EH (cell line): ENCODE measurements at places on chromosomes 7 and 10.

DNA sequence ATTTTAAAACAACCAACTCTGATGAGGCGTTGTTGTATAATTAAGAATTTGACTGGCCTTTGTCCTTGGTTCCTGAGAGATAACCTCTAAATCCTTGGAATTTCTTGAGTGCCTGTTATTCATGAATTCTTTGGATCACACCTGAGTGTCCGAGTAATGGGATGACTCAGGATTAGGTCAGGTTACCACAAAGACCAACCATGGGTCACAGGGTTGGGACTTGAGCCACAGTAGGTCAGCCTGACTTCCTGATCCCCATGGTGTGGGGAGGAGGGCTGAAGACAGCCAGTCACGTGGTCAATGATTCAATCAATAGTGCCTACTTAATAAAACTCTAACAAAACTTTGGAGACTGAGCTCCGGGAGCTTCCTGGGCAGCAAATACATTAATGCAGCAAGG, 192.5 kb downstream of the GFRA1 start:
- peak; percentile 12 for DNase-seq

DNA sequence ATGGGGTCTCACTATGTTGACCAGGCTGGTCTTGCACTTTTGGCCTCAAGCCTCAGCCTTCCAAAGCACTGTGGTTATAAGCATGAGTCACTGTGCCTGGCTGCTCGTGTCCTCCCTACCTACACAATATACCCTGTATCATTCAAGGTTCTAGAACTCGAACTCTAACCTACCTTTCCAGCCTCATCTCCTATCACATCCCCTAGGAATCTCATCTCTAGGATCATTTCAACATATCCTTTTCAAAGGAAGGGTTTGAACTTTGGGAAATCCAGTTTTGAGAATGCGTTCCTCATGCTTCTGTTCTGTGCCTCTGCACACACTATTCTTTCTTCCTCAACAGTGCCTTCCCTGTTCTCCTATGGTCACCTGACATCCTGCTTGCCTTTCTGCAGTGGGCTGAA, 87.8 kb upstream of the RHEB start:
- DNase-seq: peak; percentile 49

- DNase-seq: no peak
These were observed 1.9 kb upstream of the ITPRIP start for GRCh38 chr10:104340111-104340526.

DNA sequence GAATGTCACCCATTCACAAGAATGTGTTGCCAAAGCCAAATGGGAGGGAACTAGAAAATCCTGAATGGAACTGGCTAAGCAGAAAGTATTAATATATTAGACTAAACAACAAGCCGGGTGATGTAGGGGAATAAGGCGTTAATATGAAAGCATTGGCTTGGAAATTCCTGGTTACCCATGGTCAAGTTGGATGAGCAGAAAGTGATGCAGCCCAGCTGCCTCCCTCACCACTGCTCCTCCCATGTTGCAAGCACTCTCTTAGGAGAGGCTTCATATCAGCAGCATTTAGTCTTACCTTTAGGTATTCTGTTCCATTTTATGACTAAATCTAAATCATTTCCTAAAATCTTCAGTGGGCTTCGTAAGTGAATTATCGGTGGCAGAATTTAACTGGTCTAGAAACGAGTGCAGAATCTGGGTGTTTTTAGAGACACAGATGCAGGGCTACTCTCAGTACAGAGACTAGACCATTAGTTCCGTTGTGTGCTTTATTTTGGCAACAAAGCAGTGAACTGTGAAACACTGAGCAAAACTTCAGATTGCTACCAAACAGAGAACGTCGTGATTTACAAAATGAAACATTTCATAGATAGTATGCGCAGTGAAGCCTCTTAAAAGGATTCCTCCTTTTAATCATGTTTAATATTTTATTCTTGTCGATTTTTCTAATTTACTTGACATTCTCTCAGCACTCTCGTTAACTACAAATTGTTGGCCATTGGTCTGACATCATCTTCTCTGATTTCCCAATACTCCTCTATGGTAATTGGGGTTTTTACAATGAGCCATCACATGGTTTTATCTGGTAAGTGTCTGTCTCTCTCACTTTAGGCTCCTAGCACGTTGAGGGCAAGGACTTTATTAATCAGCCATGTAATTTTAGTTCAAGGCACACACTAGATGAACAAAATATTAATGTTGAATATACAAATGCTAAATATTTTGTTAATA, 22.0 kb upstream of the HGF start:
- no peak for DNase-seq

- no peak for DNase-seq
These were observed 23.4 kb downstream of the LOXL4 start for GRCh38 chr10:98244586-98244985.

- DNase-seq: no peak
These were observed 147.8 kb upstream of the EEPD1 start for GRCh38 chr7:36005293-36005692.

DNA sequence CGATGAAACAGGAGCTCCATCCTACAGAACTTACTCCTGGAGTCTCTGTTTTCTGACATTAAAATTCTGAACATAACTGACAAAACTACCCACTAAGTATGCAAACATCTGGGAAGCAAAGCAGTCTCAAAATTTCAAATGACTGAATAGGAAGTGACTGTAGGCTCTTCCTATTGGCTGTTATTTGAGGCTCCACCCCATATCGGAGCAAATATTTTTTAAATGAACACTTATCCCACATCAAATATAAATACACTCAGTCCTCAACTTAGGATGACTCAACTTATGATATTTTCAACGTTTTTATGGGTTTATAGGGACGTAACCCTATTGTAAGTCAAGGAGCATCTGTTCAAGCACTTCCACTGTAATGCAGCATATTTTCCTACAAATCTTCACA, 8.8 kb downstream of the HSPA12A start:
- DNase-seq: peak; percentile 86

GRCh38 chr10:74770400-74770799, 56.0 kb upstream of the KAT6B start:
- DNase-seq: no peak

GRCh38 chr7:7706101-7706511, 12.3 kb downstream of the RPA3 start:
- no peak for DNase-seq

DNA sequence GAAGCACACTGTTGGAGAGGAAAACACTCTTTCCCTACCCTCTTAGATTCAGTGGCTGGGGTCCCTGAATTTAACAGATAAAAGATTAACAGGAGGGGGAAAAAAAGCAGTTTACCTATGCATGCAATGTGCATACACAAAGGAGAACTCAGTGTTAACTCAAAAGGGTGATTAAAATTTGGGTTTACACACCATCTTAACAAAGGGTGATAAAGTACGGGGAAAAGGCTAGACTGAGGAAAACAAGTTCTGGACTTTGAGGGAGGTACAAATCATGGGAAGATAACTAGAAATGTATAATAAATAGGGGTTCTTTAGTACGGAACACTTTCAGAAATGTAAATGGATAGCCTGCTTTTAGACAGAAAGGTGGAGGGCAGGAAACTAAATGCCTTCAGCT, 83.1 kb downstream of the SRPK2 start:
- no peak for DNase-seq

- DNase-seq: no peak
These were observed 125.1 kb downstream of the ANKRD7 start for GRCh38 chr7:118349604-118350003.

DNA sequence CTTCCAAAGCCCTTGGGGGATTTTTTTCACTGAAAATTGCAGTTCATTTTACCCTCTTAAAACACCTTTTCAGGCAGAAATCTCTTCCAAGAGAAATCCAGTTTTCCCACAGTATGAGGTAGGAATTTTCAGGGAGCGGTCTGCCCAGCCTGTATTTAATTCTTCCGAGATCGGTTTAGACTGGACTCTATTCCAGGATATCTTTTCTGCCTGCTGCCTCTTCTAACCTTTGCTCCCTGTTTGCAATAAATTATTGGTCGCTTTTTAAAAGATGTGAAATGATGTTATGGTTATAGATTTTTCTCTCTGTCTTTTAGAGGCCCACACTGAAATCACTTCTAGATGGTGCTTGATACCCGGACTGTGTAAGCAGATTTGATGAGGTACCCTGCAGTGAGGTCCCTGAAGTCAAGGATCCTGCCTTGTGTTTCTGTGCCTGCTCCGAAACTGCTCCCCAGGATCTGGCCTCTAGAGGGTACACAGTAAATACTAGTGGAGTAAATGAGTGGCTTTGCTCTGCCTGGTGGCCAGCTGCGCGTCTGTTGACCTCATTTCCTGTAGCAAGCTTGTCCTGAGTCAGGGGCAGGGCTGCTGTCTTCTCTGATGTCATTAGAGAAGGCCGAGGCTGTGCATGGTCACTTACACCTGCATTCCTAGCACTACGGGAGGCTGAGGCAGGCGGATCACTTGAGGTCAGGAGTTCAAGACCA, 191.6 kb downstream of the FANK1 start:
- DNase-seq: peak; percentile 75

DNA sequence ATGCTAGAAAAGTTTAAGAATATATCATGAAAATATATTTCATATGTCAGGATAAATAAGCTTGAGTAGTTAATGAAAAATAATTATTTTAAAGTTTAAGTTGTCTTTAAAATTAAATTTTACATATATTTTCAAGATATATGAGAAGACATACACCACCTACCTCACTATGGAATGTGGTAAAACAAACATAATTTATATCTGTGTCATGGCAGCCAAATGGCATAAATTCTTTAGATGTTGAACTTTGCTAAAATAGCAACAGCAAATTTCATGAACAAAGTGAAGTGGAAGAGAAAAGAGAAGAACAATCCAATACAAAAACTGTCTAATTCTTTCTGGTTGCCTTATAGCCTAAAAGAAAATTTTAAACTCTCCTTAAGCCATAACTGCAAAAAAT, 39.6 kb upstream of the SLC16A12 start:
- DNase-seq: peak; percentile 52

GRCh38 chr7:12727455-12728191, 40.2 kb downstream of the ARL4A start:
- DNase-seq: no peak

DNA sequence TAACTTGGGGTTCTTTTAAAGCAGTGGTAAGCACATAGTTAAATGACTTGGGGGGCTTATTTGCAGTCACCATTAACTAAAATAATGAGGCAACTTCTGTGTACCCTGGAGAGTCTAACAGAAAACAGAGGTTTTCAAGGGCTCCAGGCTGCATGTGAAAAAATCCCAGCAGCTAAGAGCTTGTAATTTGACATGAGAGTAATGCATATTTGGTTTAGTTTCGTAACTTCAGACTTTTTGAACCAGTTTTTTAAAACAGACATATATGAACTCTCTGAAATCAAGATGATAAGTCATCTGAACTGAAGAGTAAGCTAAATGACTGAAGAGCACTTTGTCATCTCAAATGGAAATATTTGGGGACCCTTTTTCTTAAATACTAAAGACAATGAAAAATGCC, 40.2 kb upstream of the IFRD1 start:
- no peak for DNase-seq

DNA sequence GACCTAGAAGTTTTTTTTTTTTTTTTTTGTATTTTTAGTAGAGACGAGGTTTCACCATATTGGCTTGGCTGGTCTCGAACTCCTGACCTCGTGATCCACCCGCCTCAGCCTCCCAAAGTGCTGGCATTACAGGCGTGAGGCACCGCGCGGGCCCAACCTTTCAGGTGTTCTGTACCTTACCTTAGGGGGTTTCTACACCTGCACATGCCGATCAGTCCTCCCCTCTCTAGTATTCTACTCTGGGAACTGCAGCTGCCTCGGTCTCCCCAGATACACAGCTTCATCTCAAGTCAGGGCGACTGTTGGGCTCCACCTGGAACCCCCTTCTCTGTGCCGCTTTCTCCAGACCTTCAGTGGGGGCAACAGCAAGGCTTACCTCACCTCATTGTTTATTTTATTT, 79.9 kb downstream of the TACC2 start:
- DNase-seq: no peak

DNA sequence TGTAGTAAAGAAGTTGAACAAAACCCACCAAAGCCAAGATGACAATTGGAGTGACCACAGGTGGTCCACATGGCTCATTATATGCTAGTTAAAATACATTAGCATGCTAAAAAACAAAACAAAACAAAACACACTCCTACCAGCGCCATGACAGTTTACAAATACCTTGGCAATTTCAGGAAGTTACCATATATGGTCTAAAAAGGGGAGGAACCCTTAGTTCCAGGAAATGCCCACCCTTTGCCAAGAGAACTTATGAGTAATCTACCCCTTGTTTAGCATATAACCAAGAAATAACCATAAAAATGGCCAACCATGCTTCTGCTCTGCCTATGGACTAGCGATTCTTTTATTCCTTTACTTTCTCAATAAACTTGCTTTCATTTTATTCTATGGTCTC, 979.1 kb upstream of the POT1 start:
- no peak for DNase-seq

DNA sequence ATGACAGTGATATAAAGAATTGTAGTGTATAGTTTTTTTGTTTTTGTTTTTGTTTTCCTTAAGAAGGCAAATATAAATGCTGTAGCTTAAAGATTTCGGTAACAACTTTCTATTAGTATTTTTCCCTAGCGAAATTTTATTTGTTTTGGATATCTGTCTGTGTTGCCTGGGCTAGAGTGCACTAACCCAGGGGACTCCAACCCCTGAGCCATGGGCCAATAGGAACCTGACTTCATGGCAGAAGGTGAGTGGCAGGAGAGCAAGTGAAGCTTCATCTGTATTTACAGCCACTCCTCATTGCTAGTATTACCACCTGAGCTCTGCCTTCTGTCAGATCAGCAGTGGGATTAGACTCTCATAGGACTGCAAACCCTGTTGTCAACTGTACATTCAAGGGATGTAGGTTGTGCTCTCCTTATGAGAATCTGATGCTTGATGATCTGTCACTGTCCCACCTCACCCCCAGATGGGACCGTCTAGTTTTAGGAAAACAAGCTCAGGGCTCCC, 65.4 kb upstream of the CCAR1 start:
- DNase-seq: no peak

GRCh38 chr7:77548206-77548605, 11.1 kb downstream of the PTPN12 start:
- DNase-seq: no peak

DNA sequence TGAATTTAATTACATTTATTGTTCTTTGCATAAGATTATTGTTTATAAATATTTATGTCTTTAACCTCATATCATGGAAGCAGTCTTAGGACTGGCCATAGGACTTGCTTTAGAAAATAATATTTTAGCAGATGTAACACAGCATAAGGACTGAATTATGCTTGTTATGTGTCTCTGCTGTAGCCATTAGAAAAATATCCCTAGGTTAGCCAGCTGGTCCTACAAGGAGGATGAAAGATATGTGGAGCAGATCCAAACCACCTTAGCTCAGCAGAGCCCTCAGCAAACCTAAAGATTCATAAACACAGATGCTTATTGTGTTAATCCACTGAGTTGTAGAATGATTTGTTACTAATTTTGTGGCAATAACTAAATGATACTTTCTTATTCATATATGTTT, 166.0 kb upstream of the COL1A2 start:
- DNase-seq: no peak

- no peak for DNase-seq
These were observed 21.7 kb upstream of the ADRB1 start for GRCh38 chr10:114021717-114022680.
